ENCODE measurements at places on chromosomes 4 and X.
A peak's percentile ranks its signal among the peaks of the same experiment; 100 is the strongest.

DNA sequence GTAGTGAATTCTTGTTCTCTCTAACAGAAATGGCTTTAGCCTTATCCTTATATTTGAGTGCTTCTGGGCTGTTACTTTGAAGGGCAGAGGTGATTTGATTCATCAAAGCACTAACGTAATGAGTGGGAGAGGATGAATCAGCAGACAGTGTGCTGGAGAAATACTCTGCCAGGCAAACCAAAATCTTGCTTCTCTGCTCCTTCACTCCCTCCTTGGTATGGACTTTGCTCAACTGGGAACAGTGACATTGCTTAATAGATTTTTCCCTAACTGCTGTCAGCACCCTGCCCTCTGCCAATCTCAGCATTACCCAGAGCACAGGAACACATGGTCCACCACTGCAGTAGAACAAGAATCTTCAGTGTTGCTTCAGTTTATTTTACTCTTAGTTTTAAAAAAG lies 56.0 kb downstream of the PDLIM5 start:
- peak; percentile 71 for DNase-seq

- DNase-seq = no peak
Observed at GRCh38 chr4:40225497-40225896, 28.7 kb downstream of the RHOH start.

DNA sequence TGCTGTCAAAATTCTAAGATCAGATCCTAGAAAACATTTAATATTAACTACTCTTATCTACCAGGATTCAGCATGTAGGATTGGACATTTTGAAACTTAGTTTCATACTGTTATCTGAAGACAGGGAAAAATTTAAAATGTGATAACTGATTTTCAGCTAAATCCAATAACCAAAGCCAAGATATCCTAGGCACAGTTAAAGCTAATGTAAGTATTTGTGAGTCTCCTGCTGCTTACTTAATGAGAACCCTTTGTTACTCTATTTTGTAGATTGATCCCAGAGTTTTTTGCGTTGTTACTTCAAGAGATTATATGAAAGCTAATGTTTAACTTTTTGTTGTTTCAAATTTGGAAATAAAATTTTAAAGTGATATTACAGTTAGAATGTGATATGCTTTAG lies 2.0 kb downstream of the CPE start:
- DNase-seq = no peak

- peak; percentile 44 for DNase-seq
Observed at GRCh38 chrX:2691543-2692220, 587 bp downstream of the CD99 start.

DNA sequence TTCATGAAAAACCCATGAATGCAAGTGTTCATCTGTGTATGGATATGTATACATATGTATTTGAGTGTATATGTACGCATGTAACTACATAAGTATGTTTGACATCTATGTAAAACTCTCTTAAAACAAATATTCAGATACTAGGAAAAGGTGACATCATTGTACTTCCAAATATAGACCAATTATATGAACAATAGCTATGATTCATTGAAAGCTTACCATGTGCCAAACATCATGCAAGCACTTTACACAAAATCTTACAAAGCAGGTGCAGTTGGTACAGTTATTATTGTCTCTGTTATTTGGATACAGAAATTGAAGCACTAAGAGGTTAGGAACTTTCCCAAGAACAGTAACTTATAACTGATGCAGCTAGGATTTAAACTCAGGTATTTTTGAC lies 21.4 kb downstream of the MAGEB17 start:
- DNase-seq = no peak

GRCh38 chr4:182554736-182555135 lies 311.5 kb downstream of the TENM3 start:
- DNase-seq = no peak

DNA sequence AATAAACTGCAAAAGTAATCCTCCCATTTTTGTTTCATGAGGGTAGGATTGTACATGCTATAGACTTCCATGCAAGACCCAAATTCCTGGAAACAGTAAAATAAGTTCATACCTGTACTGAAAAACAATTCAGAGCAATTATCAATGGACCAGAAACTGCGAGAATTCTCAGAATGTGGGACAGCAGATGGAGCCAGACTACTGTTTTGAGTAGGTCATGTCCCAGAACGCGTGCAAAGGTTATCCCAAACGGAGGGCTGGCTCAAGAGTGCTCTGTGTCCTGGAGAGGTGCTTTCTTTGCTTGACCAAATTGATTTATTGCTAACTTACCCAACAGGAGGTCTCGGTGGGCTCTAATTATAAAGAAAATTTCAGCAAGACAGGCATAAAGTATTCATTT lies 1.7 kb upstream of the MAGEH1 start:
- no peak for DNase-seq

GRCh38 chrX:55794405-55794804 lies 76.9 kb downstream of the RRAGB start:
- DNase-seq = no peak

DNA sequence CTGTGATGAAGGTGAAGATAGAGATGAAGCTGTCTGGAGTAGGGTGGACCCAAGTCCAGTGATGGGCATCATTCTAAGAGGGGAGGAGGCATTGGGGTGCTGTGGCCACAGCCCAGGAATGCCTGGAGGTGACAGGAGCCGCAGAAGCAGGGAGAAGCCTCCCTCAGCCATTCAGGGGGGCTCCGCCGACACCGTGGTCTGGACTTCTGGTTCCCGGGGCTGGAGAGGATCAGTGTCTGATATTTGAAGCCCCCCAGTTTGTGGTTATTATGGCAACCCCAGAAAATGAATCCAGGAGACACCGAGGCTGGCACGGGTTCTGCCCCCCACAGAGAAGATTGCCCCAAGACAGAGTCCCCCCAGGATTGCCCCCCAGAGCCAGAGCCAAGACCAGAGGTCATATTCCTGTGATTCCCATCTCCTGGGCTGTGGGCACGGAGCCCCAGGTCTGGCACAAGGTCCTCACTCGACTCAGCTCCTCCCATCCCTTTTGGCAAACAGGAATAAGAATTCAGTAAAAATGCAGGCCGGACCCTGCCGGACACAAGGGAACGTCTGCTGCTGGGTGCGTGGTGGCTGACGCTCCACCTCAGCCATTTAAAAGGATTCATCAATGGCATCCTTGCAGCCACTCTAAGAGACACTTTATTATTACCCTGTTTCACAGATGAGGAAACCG lies 116.6 kb downstream of the CPZ start:
- no peak for DNase-seq

- DNase-seq = no peak
Observed at GRCh38 chrX:96989830-96990571, 106.3 kb downstream of the RPA4 start.

DNA sequence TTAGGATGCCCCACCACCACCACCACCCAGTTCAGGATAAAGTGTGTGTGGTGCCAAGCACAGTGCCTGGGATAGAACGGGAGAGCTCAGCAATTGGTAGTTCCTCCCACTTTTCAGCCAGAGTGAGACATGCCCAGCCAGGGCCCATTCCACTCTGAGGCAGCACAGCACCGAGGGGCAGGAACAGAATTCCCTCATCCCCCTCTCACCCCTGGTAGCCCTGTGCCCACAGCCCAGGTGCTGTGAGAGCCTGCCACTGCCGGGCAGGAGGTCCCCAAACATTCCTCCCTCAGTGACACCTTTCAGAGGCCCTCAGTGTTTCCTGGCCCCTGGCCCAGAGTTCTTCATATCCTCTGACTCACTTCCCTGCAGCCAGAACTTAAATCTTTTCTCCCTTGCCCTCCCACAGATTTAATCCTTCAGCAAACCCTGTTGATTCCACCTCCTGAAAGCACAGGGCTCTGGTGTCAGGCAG lies 8.1 kb downstream of the RIPPLY1 start:
- DNase-seq = no peak

GRCh38 chrX:31336419-31336818 lies 264.6 kb upstream of the FTHL17 start:
- no peak for DNase-seq

DNA sequence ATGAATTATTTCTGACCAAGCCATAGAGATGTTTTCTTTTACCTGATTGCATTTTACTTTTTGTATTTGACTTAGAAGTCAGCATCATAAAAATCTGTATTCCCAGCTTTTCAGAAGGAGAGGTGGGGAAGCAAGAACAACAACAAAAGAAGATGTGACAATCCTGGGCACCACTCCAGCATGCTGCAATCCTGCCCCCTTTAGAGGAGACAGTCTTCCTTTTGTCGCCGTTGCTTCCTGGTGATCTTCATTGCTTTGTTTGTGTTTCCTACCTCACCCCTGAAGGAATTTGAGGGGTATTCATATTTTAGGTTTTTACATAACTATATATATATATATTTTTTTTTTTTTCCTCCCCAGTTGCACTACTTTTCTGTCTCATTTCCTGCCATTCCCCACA lies 3.7 kb downstream of the QRFPR start:
- DNase-seq = no peak

DNA sequence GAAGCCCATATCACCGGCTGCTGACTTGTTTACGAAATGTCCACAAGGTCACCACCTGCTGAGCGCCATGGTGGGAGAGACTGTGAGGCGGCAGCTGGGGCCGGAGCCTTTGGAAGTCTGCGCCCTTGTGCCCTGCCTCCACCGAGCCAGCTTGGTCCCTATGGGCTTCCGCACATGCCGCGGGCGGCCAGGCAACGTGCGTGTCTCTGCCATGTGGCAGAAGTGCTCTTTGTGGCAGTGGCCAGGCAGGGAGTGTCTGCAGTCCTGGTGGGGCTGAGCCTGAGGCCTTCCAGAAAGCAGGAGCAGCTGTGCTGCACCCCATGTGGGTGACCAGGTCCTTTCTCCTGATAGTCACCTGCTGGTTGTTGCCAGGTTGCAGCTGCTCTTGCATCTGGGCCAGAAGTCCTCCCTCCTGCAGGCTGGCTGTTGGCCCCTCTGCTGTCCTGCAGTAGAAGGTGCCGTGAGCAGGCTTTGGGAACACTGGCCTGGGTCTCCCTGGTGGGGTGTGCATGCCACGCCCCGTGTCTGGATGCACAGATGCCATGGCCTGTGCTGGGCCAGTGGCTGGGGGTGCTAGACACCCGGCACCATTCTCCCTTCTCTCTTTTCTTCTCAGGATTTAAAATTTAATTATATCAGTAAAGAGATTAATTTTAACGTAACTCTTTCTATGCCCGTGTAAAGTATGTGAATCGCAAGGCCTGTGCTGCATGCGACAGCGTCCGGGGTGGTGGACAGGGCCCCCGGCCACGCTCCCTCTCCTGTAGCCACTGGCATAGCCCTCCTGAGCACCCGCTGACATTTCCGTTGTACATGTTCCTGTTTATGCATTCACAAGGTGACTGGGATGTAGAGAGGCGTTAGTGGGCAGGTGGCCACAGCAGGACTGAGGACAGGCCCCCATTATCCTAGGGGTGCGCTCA lies 8.7 kb upstream of the MSANTD1 start:
- no peak for DNase-seq

DNA sequence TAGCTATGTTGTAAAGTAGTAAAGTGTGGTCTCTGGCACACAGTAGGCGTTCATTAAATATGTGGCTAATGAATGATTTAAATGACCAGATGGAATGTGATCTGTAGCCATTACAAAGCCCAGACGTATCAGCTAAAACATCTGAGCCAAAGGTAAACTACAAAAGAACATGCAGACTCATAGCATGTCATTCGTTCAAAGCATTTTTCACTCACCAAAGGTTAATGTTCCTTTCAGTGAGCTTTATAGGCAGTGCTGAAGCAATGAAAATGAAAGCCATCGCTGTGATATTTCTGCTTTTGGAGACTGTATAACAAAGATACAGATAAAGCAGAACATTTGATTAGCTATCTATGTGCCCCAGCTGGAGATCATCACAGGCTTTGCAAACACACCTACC lies 50.5 kb downstream of the F9 start:
- no peak for DNase-seq

DNA sequence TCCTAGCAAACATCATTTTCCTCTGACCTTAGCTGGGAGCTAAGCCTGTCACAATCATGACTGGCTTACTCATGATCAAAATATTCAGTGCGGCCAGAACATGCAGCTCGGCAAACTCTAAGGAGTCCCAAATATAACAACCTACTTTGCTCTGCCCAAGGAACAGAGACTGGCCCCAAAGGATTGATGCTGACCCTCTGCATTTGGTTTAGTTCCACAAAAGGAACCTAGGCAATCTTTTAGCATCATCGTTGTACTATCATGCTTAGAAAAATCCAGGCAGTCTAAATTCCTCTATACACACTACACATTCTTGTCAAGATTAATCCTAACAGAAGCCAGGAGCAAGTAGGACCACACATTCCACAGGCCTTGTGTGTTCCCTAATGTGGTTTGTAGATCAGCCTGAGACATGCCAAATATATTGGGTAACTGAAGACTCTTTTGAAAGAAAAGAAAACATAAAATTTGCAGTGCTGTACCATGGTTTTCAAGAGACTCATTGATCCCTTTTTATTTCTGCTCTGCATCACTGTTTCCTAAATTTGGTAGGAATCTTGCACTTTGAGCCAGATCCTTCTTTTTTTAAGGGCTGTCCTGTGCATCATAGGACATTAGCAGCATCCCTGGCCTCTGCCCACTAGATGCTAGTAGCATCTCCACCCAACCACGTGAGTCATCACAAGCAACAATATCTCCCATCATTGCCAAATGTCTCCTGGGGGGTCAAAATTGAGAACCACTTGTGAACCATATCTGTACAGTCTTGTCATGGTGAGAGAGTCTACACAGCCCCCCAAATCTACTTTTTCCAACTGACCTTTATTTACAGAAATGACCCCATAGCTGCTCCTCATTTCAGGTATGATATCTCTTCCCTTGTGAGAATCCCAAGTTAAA lies 17.6 kb upstream of the CC2D2A start:
- DNase-seq = no peak

GRCh38 chr4:115657991-115658650 lies 544.7 kb upstream of the NDST4 start:
- DNase-seq = no peak

All from suppressor macrophage treated with lipopolysaccharide for 4 hours (primary cell).